Iris pigment epithelial cell (primary cell): ENCODE measurements at places on chromosomes 16 and 17.
A peak's percentile ranks its signal among the peaks of the same experiment; 100 is the strongest.

DNA sequence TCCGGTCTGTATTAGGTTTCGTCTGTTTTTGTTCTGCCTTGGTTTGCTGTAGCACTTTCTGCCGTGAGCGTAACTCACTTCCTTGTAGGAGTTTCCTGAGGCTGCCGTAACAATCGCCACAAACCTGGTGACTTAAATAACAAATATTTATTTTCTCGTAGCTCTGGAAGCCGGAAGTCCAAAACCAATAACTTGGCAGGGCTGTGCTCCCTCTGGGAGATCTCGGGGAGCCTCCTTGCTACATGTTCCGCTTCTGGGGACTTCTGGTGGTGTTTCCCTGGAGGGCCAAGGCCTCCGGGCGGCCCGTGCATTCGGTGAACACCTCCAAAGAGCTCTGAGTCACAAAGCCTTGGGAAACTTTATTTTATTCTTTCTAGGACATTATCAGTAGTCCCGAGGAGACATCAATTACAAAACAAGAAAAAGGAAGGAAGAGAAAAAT lies 6.8 kb upstream of the WDR45B start:
- no peak for DNase-seq

DNA sequence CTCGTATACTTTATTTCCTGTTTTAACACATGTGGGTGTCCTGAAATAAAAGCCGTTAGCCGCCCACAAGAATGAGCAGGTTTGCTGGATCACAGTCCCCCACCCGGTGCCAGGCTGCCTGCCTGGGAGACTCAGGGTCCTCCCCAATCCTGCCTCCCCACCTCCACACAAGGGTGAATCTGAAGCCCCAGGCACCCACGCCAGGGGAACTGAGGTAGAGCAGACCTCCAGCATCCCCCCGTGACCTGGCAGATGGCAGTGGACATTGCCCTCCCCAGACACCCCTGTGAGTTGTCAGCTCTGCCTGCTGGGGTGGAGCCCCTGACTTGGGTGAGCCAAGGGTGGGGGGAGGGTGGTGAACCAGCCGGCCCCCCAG lies 114.8 kb downstream of the METRNL start:
- DNase-seq: no peak

- DNase-seq: no peak
These were observed 500.1 kb downstream of the MAF start for GRCh38 chr16:79100447-79100846.

DNA sequence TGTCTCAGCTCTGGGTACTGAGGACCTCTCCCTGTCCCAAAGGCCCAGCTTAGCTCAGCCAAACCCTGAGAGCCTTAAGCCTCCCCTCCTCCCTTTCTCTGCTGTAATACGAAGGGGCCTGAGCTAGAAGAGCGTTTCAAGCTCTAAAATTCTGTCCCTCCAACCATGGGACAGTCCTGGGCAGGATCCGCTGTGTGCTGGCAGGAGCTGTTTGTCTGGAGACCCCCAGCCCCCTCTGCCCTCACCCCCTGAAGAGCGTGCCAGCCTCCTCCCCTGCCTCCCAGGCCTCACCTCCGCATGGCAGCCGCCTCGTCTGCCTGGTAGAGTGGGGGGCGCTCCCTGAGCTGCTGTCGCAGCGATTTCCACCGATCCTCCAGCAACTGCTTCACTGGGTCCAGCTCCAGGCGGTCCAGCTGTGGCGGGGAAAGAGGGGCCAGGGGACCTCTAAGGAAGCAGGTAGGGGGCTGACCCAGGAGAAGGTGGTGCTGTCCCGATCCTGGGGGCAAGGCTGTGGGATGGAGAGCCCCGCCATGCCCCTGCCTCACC lies 14.7 kb downstream of the UBALD2 start:
- DNase-seq: no peak

DNA sequence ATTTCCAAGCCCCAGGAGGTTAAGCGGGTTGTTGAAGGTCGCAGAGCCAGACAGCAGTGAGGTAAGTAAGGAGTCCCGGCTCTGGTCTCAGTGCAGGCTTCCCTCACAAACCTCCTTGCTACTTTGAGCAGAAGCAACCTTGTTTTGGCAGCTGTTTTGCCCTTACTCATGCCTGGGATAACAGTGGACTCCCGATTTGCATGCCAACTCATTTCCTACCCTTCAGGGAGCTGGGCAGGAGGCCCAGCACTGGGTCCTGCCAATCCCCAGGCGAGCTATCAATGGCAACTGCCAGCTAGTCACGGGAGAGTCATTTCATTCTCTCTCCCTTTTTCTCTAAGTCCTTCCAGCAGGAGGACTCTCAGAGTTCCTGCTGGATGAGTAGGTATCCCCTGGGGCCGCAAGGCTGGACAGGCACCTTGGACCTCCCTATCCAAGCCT lies 72.0 kb upstream of the KSR1 start:
- DNase-seq: peak; percentile 73

DNA sequence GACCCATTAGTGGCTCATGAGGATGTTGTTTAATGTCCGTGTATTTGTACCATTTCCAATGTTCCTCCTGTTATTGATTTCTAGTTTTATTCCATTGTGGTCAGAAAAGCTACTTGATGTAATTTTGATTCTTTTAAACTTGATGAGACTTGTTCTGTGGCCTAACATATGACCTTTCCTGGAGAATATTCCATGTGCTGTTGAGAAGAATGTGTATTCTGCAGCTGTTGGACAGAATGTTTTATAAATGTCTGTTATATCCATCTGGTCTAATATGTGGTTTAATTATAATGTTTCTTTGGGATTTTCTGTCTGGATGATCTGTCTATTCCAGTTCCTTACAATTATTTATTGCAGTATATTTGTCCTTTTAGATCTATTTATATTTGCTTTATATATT lies 2.9 kb upstream of the ABCA10 start:
- no peak for DNase-seq
